ENCODE measurements at places on chromosomes 5 and 9. TPM values are rescaled to one million over a fixed set of nuclear protein-coding genes. Genes with fewer than 3 reads are reported as not detected.

APBB3 gene
- total RNA-seq = 5.1 TPM

KCTD16 gene
- 0.09 TPM for total RNA-seq

SLCO4C1 gene
- total RNA-seq = not detected

MARCOL gene
- total RNA-seq = not detected

SLC34A3 gene
- not detected for total RNA-seq

NSA2 gene
- 103 TPM for total RNA-seq

INIP gene
- total RNA-seq = 23.6 TPM

UGT3A2 gene
- total RNA-seq = not detected

LRRC19 gene
- not detected for total RNA-seq

FER gene
- total RNA-seq = 18.2 TPM

CCIN gene
- 0.11 TPM for total RNA-seq

FSTL4 gene
- total RNA-seq = 0.17 TPM

ADGRV1 gene
- total RNA-seq = 0.11 TPM

SMIM33 gene
- total RNA-seq = not detected

IL5 gene
- not detected for total RNA-seq

PRLR gene
- not detected for total RNA-seq

PCDHGA2 gene
- 0.86 TPM for total RNA-seq

SLC6A3 gene
- total RNA-seq = not detected

PTPN3 gene
- total RNA-seq = 2.6 TPM

LCN9 gene
- not detected for total RNA-seq

IFT74 gene
- 5.4 TPM for total RNA-seq

TAF1L gene
- under 0.01 TPM for total RNA-seq

RORB gene
- total RNA-seq = not detected

MAMDC2 gene
- total RNA-seq = 0.09 TPM

PFN3 gene
- total RNA-seq = not detected

TMEM215 gene
- total RNA-seq = not detected

ORM1 gene
- total RNA-seq = not detected

MAMDC4 gene
- total RNA-seq = 0.52 TPM

PSD2 gene
- total RNA-seq = 0.09 TPM

GPR150 gene
- total RNA-seq = under 0.01 TPM

CDKN2B-AS1 gene
- total RNA-seq = 2.2 TPM

PLAC8L1 gene
- not detected for total RNA-seq

LCN15 gene
- not detected for total RNA-seq

GADD45G gene
- total RNA-seq = 0.09 TPM

PCDHGB4 gene
- total RNA-seq = 11.3 TPM

GRK6 gene
- 15.0 TPM for total RNA-seq

JAK2 gene
- 5.5 TPM for total RNA-seq

C9 gene
- 0.11 TPM for total RNA-seq

PCDHB5 gene
- 0.43 TPM for total RNA-seq

GABRG2 gene
- total RNA-seq = not detected

ACTBL2 gene
- under 0.01 TPM for total RNA-seq

IRX1 gene
- not detected for total RNA-seq

JAKMIP2 gene
- not detected for total RNA-seq

ANKRD34B gene
- total RNA-seq = under 0.01 TPM

SEMA4D gene
- 1.9 TPM for total RNA-seq

SPEF2 gene
- total RNA-seq = 0.11 TPM

Measured in dermis lymphatic vessel endothelial cell (primary cell).